Glomerular endothelial cell (primary cell): ENCODE measurements at places on chromosomes 1 and 21. TPM values are rescaled to one million over a fixed set of nuclear protein-coding genes. Genes with fewer than 3 reads are reported as not detected.

DNA sequence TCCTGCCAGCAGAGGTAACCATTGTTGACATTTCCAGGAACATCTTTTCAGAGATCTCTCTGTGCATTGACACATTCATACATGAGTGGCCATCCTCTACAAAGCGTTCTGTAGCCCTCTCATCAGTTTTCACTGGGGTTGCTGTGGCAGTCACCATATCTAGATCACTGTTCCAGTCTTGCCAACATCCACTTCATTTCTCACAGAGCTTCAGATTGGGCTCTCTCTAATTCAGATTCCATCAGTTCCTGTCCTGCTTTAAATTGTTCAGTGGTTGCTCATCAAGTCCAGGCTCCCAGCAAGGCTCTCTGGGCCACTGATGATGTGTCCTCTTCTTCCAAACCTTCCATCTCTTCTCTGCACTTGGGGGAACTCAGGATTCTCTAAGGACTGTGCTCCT is 173.7 kb downstream of the KCNJ6 start:
- no peak for DNase-seq

DNA sequence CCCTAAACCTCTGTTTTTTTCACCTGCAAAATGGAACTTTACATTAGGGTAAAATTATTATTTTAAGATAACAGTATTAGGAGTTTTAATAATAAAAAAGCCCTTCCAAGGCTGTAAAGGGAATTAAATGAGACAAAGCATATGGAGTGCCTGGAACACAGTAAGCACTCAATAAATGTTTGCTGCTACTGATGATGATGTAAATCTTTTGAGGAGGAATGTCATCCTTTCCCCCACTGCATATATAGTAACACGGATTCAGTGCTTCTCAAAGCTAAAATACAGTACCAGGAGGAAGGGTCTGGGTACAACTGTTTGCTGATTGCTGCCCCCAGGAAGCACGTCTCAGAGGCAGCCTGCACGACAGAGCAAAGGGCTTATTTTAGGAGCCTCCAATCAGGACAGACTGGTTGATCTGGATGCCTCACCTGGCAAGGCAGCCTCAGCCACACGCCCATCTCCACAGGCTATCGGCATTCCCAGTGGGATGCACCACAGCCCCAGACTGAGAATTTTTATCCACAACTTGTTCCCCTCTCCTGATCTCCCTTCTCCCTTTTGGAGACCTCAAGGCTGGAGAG is 64.4 kb downstream of the GADD45A start:
- no peak for DNase-seq

DNA sequence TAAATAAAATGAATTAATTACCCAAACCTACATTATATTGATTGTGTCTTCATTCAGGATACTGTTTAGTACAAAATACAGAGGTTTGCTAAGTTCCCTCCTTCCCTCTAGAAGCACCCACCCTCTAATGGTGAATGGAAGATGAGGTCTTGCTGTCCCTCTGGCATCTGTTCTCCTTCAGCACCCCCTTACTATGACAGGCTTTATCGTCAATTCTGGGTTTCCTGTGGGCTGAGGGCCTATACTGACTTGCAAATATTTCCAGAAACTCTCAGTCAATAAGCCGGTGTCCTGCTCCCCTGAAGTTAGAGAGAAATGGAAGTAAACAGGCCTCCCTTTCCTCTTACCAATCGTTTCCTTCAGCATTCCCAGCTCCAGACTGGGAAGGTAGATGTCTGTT is 13.2 kb downstream of the LAX1 start:
- DNase-seq: no peak

DNA sequence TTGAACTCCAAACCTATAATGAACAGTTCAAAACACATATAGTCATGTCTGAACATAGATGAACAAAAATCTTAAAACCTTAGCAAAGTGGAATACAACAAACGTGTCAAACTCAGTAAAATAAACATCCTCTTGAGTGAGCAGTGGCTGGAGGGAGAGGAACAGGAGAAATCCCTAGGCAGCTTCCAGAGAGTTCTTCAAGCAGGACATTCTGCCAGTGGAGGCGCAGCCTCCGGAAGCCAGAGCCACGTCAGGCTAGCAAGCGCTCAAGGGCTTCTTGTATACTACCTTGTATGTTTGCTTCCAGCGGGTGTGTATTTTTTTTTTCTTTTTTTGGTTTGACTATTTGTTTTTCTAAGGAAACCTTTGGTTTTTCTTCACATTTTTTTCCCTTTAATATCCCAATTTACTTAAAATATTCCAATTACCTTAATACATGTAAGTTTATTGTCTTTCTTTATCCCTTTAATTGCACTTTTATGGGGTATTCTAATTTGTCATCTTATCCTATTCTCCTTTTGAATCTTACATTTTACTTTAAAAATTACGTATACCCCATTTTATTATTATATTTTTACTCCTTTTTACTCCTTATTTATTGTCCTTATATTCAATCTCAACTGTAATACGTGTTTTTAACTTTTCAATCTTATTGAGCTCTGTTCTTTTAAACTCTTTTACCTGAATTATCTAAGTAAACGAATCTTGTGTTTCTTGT is 42.0 kb downstream of the COLGALT2 start:
- DNase-seq: no peak

DNA sequence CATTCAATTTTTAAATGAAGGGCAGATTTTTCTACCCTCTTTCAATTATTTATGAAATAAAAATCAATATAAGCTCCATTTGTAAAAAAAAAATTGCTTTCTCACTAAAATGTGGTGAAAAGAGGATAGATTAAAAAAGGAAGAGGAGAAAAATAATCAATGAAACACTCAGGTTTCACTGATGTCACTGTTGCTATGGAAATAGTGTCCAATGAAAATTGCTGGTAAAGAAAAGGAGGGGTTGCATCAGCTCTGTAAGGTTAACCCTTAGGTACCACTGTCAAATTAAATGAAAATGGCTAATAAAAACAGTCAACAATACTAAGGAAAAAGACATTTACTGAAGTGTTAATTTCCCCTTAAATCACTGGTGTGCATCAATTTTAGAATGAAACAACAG is 91.6 kb upstream of the TTC39A start:
- DNase-seq: no peak

Gene ANGPTL7
- not detected in 2 replicates for total RNA-seq
